CD14-positive monocyte (primary cell): ENCODE measurements at places on chromosomes 6 and 20. TPM values are rescaled to one million over a fixed set of nuclear protein-coding genes. Genes with fewer than 3 reads are reported as not detected.
A peak's percentile ranks its signal among the peaks of the same experiment; 100 is the strongest.

CCDC167 gene
- 12.5 and 17.6 TPM in 2 replicates for polyA plus RNA-seq

DPPA5 gene
- not detected for polyA plus RNA-seq

OOEP gene
- not detected for polyA plus RNA-seq

FAM162B gene
- not detected in 2 replicates for polyA plus RNA-seq

SCGN gene
- not detected for polyA plus RNA-seq

C6orf163 gene
- polyA plus RNA-seq, result 0.15 and 0.27 TPM in 2 replicates

KIF16B gene
- polyA plus RNA-seq, result 0.89 TPM

TXNDC5 gene
- 21.2 TPM for polyA plus RNA-seq

DNA sequence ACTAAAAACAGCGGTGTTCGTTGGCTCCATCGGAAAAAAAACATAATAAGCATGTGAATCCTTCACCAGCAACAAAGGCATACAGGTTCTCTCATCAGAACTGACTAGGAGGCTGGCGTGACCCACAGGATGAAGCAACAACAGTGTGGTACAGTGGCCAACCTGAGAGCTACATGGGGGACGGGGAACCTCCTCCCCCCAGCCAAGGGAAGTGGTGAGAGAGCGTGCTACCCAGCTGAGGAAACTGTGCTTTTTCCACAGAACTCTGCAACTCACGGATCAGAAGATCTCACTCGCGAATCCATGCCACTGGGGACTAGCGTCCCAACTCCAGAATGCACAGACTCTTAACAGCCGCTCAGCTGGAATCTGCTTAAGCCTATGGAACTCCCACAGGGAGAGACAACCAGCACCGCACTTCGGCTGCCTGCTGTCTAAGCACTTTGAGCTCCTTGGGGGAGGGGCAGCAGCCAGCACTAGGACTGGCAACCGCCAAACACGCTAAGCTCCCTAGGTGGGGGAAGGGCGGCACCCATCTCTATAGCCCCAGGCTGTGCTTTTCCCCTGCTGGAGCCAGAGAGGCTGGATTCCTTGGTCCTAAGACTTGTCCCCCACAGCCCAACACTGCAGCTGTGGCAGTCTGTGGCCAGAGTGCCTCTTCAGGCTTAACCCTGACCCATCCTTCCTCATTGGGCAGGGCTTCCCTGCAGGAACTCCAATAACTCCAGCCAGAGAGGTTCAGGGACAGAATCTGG is 538.3 kb upstream of the BTBD3 start:
- no peak overlapping the region for H3K4me3 ChIP-seq
- no peak overlapping the region for H3K27ac ChIP-seq
- H3K4me1 ChIP-seq, result no peaks in the 10 kb centered on the region
- H3K36me3 ChIP-seq, result no peaks in the 10 kb centered on the region
- no peaks in the 10 kb centered on the region for H3K27me3 ChIP-seq

DNA sequence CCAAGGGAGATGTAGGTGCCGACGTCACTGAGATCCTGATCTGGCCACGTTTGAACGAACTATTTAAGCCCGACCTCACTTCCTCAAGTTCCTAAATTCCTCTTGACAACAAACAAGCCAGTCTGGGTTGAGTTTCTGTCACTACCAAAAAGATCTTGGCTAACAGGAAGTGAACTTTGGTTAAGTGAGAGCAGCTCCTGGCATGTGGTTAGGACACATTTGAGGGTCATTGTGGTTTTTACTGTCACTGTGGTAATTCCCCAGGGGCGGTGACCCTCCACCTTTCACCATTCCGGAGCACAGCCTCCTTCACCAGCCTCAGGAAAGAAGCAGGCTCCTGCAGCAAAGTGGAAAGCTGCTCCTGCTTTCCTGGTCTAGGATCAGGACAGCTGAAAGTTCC is 43.1 kb upstream of the ZNF831 start:
- no peak overlapping the region for H3K4me3 ChIP-seq
- peak; percentile 81 for DNase-seq
- no peak overlapping the region for H3K27ac ChIP-seq
- H3K36me3 ChIP-seq, result no peaks in the 10 kb centered on the region
- H3K4me1 ChIP-seq, result peaks cover 12% of the 10 kb centered on the region

DNA sequence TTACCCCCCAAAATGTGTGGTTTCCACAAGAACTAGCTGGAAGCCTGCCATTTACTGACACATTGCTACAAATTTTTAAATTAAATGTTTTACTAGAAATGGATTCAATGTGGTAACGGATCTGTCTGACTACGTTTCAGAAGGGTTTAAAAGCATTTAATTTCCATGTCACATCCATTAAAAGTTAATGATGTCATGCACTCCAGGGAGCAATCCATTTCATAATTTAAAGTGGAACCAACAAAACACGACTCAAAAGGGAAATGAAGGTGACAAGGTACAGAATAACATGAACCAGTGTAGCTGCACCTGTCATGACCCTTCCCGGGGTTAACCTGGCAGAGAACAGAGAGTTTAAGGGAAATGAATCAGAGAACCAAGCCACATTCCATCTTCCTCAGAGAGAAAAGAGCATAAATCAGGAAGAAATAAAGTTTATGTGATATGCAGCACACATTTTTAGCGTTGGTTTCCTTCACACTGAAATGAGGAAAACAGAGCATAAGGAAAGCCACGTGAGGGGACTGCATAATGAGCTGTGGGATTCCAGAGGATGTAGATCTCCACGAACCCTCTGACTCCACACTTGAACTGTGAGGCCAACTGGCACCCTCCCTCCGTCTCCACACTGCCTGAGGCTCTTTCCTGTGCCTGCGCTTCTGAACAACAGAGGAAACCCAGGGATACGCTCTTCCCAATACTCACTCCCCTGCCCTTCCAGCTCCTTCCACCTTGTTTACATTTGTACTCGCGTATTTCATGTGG is 170.3 kb upstream of the AHI1 start:
- no peak overlapping the region for H3K4me3 ChIP-seq
- no peaks in the 10 kb centered on the region for H3K36me3 ChIP-seq
- no peak overlapping the region for H3K27ac ChIP-seq
- no peaks in the 10 kb centered on the region for H3K4me1 ChIP-seq
- no peak for DNase-seq
- no peaks in the 10 kb centered on the region for H3K27me3 ChIP-seq

GRCh38 chr20:61280217-61280980 is 28.3 kb downstream of the CDH4 start:
- H3K4me3 ChIP-seq, result no peak overlapping the region
- no peak overlapping the region for H3K27ac ChIP-seq
- no peaks in the 10 kb centered on the region for H3K4me1 ChIP-seq
- DNase-seq, result no peak

GRCh38 chr20:3423126-3423525 is 15.7 kb upstream of the DNAAF9 start:
- H3K27ac ChIP-seq, result no peak overlapping the region
- H3K4me3 ChIP-seq, result no peak overlapping the region
- DNase-seq, result no peak

DNA sequence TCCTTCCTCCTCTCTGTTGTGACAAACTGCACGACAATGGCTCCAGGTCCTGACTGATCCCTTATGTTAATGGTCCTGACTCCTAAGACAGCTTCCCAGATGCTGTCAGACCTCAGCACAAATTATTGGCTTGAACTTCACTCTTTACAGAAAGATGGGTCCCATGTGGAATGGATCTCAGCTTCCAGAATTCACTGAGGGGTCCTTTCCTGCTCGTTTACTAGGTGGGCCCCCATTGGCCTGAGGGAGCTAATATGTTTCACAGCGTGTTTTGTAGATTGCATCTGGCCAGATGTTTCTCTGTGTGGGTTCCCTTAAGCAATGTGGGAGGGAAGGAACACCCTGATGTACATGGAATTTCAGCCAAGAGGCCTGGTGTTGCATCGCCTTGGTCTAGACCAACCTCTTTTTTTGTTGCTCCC is 826.6 kb downstream of the MAFB start:
- H3K27me3 ChIP-seq, result no peaks in the 10 kb centered on the region
- no peak for DNase-seq
- no peaks in the 10 kb centered on the region for H3K36me3 ChIP-seq
- no peaks in the 10 kb centered on the region for H3K4me1 ChIP-seq

DNA sequence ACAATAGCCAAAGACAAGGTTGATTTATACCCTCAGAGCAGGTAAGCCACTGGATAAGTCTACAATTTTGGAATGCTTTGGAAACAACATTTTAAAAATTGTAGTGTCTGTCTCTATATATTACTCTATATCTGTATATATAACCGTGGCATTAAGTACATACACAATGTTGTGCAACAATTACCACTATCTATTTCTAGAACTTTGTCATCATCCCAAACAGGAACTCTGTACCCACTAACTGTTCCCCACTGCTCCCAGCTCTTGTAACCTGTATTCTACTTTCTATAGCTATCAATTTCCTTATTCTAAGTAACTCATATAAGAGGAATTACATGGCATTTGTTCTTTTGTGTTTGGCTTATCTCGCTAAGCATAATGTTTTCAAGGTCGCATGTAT is 78.2 kb upstream of the ASCC3 start:
- DNase-seq, result no peak
- H3K4me1 ChIP-seq, result peaks cover 10% of the 10 kb centered on the region
- H3K27me3 ChIP-seq, result no peaks in the 10 kb centered on the region
- no peak overlapping the region for H3K27ac ChIP-seq
- no peaks in the 10 kb centered on the region for H3K36me3 ChIP-seq

DNA sequence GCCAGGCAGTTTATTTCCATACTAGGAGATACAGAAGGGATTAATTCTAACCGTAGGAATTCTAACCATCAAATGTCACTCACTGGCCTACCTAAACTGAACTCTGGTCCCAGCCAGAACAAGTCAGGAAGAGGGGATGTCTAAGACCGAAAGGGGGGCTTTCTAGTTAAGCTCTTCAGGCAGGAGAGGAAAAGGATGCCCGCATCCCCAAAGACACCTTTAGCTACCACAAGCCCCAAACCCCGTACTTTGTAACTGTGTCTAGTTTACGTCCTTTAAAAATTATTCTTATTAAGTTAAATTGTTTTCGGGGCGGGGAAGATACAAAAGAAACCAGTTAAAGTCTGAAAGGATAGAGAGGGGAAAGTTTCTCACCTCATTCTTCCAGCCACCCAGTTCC is 1.2 kb upstream of the ZNF76 start:
- no peak overlapping the region for H3K27ac ChIP-seq
- peaks cover 38% of the 10 kb centered on the region for H3K4me1 ChIP-seq
- no peak overlapping the region for H3K4me3 ChIP-seq
- DNase-seq, result no peak
- H3K36me3 ChIP-seq, result no peaks in the 10 kb centered on the region
- no peaks in the 10 kb centered on the region for H3K27me3 ChIP-seq

DNA sequence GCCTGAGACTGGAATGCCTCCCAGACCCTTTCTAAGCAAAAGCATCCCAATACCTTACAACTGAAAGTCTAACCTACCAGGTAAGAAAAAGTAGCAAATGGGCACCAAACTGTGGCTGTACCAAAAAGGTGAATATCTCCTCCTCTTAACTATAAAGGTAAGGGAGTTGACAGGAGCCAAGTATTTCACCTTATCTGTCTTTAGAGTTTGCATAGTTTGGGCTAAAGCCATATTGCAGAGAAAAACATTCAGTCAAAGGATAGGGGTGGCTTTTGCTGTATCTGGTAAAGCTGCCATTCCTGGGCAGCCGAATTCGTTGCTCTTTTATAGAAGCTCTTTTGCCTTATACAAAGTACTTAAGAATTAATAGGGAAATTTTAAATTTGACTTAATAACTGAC is 38.1 kb downstream of the PHF3 start:
- no peak overlapping the region for H3K27ac ChIP-seq
- peaks cover 14% of the 10 kb centered on the region for H3K36me3 ChIP-seq
- no peaks in the 10 kb centered on the region for H3K27me3 ChIP-seq
- DNase-seq, result no peak
- H3K4me1 ChIP-seq, result no peaks in the 10 kb centered on the region

- H3K4me1 ChIP-seq, result peaks cover 9% of the 10 kb centered on the region
- no peak overlapping the region for H3K27ac ChIP-seq
- peaks cover 100% of the 10 kb centered on the region for H3K36me3 ChIP-seq
- DNase-seq, result peak; percentile 23
- no peak overlapping the region for H3K4me3 ChIP-seq
Observed at GRCh38 chr6:136566007-136566487, 15.8 kb upstream of the MAP7 start.

DNA sequence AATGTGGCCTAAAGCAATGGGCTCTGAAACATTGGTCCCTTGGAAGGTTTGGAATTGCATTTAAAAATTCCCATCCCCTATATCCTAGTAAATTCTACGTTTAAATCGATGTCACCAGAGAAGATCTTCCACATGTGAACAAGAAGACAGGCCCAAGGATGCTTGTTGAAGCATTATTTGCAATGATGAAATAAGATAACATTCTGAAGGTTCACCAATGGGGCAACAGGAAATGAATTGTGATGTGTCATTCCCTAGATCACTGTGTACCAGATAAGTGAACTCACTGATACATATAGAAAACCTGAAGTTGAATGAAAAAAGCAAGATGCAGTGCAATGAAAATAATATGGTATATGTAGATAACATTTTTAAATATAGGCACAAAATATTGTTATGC is 464.3 kb upstream of the BTBD3 start:
- H3K4me1 ChIP-seq, result peaks cover 53% of the 10 kb centered on the region
- peak; percentile 37 for DNase-seq
- no peak overlapping the region for H3K27ac ChIP-seq
- no peaks in the 10 kb centered on the region for H3K27me3 ChIP-seq
- no peaks in the 10 kb centered on the region for H3K36me3 ChIP-seq
- H3K4me3 ChIP-seq, result no peak overlapping the region
